ENCODE measurements at places on chromosomes 2 and 18.

DNA sequence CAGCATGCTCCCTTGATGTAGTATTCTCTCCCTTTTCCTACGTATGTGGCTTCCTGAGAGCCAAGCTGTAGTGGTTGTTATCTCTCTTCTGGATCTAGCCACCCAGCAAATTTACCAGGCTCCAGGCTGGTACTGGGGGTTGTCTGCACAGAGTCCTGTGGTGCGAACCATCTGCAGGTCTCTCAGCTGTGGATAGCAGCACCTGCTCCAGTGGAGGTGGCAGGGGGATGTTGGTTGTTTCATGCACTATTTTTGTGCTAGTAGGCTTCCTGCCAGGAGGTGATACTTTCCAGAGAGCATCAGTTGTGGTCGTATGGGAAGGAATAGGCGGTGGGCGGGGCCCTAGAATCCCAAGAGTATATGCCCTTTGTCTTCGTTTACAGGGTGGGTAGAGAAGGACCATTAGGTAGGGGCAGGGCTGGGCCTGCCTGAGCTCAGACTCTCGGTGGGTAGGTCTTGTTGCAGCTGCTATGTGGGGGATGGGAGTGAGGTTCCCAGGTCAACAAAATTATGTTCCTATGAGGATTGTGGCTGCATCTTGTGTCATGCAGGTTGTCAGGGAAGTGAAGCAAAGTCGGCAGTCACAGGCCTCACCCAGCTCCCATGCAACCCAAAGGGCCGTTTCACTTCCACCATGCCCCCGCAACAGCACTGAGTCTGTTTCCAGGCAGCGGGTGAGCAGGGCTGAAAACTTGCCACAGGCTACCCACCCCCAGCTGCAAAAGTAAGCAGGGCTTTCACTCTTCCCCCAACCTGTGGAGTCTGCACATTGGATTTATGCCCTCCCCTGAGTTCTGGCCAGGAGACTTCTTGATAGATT, 1139.5 kb downstream of the BCL11A start:
- no peak for DNase-seq

DNA sequence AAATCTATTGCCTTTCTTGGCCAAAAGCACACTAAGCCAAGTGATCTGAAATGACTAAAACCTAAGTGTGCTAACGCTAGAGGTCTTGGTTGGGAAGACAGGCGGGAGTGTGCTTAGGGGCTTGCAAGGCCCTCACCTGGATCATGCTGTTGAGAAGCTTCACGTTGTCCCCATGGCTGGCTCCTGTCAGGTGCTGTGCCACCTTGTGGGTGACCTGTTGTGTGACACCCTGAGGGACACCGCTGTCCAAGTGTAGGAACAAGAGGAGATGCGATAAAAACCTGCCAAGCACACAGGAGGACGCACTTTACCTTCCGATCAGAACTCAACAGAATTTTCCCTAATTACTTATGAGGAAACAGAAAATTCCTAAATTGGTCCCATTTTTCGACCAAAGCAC, 50.8 kb downstream of the EPG5 start:
- DNase-seq: no peak

- no peak for DNase-seq
Observed at GRCh38 chr2:124066776-124067175, 41.7 kb downstream of the CNTNAP5 start.

DNA sequence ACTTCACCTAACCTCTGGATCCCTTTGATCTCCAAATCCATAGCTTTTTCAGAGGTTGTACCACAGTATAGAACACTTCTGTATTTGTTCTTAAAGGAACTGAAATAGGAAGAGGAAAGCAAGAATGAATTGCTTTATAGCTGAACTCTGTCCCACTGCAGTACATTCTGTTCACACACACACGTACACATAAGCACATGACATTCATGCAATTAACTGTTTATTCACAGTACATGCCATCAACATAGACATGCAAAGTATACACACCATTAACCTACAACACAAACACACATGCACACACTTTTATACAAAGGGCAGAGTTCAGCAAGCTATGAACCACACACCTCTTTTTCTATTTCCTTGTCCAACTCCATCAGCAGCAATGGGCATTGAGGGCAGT, 43.2 kb downstream of the MRPL33 start:
- DNase-seq: peak; percentile 39
